ENCODE measurements at places on chromosomes 2 and 18.

DNA sequence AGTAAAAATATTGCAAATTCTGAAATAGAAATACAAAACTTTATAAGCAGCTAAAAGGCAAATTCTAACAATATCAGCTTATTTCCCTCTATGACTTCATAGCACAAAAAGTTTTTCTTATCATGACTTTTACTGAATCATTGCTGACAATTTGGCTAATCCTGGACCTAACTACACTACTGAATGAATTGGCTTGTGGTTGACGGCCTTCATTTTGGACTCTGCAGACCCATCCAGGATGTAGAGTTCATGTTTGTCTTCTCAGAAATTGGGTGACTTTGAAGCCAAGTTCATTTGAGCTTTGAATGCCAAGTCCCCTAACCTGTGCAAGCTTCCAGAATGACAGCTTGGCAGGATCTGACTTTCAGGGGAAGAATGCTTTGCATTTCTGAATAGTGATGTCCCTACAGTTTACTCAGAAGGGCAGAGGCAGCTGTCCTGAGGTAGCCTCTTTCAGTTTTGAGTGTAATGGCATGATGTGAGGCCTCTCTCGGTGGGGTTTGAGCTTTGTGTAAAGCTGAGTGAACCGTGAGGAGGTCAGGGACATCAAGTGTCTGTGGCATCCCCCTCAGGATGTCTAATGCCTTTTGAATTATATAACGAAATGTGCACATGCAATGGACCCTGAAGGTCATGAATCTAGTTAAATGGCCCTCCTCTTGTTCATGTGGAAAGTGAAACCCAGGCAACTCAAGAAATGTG, 48.0 kb downstream of the EFEMP1 start:
- DNase-seq = no peak

DNA sequence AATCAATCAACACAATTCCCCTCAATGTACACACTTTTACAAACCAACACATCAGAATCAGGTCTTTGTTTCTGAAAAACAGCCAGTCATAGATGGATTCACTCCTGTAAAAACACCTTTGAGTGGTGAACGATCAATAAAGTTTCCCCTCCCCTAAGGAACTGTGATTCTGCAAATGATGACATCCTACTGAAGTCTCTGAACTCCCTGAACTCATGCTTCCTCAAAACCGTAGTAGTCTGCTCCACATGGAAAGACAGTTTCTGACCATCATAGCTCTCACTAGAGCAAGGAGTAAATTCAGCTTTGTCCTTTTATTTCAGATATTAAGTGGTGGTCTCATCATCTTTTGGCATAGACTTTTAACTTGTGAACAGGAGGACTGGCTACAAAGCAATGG, 43.5 kb upstream of the ACTR3 start:
- no peak for DNase-seq

- DNase-seq = no peak
Observed at GRCh38 chr2:71690876-71691475, 237.6 kb downstream of the DYSF start.

DNA sequence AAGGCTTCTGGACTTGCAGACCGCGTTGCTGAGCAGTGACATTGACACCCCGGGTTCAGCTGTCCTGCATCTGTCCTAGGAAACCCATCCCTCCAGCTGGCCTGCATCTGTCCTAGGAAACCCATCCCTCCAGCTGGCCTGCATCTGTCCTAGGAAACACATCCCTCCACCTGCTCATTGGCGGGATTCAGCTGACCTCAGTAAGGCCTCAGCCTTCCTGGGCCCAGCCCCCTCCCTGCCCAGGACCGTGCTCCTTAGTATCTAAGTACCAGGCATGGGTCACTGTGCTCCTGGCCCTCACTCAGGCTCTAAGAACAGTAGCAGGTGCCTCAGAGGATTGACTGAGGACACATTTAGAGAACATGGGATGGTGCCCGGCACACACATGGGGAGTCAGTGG, 1.2 kb downstream of the MLPH start:
- DNase-seq = no peak

DNA sequence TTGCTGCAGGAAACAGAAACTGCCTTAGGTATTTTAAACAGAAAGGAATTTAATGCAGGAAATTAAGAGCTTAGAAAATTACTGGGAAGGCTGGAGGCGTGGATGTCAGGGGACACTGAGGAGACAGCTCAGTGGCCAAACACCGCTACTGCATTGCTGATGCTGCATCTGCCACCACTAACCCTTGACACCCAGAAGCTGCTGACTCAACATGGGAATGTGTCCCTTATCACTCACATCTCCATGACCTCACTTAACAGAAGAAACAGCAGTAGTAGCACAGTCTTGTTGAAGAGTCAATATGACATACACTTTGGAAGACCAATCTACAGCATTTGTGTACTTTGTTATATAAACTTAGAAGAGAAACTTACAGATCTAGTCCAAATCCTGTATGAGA, 906.1 kb downstream of the SLC4A3 start:
- DNase-seq = no peak

DNA sequence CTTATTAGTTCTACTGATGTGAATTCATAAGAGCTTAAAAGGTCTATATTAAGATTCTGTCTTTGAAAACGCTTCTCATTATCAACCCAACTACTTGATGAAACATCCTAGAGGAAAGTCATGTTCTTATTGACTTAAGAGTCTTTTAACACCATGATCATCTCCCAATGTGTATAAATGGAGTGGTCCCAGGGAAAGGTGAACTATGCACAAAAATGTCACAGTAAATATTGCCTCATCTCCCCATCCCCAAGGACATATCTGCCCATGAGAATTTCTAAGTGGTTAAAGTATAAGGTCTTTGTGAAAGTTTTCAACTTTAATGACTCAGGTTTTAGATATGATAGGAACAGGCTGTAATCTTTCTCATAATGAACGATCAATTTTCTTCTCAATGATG, 240.1 kb downstream of the IRS1 start:
- no peak for DNase-seq

- no peak for DNase-seq
Observed at GRCh38 chr18:22433956-22434355, 16.2 kb upstream of the CTAGE1 start.

GRCh38 chr2:204019572-204020501, 83.3 kb downstream of the ICOS start:
- no peak for DNase-seq

- DNase-seq = no peak
Observed at GRCh38 chr2:239165206-239165831, 235.5 kb downstream of the HDAC4 start.

DNA sequence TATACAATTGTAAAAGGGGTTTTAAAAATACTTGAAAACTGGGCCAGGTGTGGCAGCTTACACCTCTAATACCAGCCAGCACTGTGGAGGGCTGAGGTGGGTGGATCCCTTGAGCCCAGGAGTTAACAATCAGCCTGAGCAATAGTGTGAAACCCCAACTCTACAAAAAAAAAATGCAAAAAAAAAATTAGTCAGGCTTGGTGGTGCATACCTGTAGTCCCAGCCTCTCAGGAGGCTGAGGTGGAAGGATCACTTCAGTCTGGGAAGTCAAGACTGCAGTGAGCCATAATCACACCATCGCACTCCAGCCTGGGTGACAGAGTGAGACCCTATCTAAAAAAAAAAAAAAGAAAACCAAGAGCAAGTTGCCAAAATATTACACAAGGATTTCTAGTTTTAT, 182.7 kb downstream of the UBE2E3 start:
- no peak for DNase-seq
